NCI-H460 (cell line): ENCODE measurements at places on chromosomes 2 and 18. TPM values are rescaled to one million over a fixed set of nuclear protein-coding genes. Genes with fewer than 3 reads are reported as not detected.
A peak's percentile ranks its signal among the peaks of the same experiment; 100 is the strongest.

The C2orf80 gene
- not detected in 2 replicates for total RNA-seq

- no peak for DNase-seq
Measured at GRCh38 chr2:61214171-61214570, 52.2 kb downstream of the C2orf74 start.

DNA sequence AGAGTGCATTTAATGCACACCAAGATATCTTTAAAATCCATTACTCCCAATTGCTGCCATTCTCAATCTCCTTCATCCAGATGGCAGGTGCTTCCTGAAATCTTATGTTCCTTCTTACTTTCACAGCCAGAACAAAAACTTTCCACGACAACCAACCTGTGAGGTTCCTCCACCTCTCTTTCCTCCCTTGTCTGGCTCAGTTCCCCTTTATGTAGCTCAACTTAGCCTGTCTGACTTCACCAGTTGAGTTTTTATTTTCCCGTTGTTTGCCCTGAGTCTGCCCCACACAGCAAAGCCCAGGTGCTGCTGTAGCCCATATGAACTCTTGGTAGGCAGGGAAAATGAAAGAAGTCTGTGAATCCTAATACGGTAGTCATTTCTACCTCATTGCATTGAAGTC, 112.5 kb downstream of the MREG start:
- DNase-seq = no peak

DNA sequence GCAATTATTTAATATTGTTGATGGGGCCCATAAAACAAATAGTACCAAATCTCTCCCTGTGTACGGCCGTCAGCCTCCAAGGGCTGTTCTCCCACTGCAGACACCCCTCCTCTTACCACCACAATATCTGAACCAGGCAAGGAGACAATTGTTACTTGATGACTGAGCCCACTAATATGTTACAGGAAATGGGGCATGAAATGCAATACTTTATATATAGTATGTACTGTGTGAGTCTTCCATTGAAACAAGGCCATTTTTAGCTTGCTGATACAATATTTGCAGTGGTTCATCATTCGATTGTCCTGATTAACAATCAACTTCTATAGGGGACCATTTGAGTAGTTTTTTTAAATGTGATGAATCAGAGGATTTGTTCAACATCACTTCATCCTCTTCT, 307.3 kb downstream of the GBX2 start:
- DNase-seq = no peak

DNA sequence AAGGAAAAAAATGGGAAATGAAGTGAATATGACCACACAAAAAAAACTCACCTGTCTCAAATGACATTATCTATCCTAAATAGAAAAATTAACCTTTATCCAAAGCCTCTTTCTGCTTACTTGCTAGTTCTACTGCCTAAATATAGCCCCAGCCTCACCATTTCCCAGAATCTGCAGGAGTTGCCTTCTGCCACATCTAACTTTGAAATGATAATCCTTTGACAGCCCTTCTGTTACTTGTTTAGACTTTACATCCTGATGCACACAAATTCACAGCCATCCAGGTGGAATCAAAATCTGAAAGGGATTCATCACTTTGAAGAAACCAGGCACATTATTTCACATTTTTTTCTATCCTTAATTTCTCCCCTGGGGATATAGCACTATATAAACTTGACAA, 1356.2 kb upstream of the NXPH2 start:
- DNase-seq = no peak

The ERFE gene
- total RNA-seq = 7.7 and 10.0 TPM in 2 replicates

DNA sequence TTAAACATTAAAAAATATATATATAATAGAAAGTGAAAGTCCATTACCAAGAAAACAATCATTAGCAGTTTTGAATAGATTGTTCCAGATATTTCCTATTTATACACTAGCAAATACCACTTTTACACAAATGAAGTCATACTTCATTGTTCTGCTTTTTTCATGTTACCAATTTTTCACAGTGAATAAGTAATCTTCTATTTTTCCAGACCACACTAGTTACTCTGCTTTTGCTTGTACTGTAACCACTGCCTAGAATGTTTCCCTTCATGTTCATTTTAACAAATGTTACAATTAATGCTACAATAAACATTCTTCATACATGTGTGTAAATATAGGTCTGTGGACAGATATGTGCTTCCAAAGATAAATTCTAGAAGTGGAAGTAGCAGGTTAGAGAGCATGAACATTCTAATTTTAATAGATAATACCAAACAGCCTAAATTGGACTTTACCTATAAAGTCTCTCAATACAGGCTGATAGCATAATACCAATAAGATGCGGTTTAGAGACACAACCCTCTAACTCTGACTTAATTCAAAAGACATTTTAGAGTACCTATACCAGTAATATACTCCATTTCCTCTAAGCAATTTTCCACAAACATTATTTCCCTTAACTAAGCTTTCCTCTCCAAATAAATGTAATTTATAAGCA, 17.0 kb downstream of the ITSN2 start:
- no peak for DNase-seq

DNA sequence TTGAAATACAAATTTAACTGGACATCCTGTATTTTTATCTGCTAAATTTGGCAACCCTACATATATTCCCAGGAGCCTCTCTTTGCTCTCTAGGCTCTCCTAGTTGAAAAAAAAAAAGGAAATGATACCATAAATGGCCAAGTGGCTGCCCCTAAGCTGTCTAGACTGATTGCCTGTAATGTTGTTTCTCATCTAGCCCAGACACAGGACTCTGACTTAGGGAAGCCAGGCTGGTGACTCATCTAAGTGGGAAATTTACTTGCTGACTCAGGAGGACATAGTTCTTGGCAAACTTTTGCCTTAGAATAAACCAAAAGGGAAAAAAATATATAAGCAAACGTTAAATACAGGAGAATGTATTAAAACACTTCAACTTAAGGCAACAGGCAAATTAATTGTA, 14.6 kb upstream of the ITGAV start:
- DNase-seq = peak; percentile 58

GRCh38 chr2:100425573-100426383, 8.3 kb upstream of the CHST10 start:
- no peak for DNase-seq

GRCh38 chr2:172370821-172371455, 56.4 kb upstream of the ITGA6 start:
- DNase-seq = no peak
